Stimulated activated CD8-positive, alpha-beta memory T cell treated with anti-CD3 and anti-CD28 coated beads, Interleukin-15, amount 100 ng/mL, for 24 hours (primary cell): ENCODE measurements at places on chromosomes 5 and 9.

GRCh38 chr5:213803-214395, 4.1 kb downstream of the CCDC127 start:
- no peak for DNase-seq

- DNase-seq, result no peak
Measured at GRCh38 chr5:110969502-110969901, 102.0 kb upstream of the TSLP start.

- no peak for DNase-seq
Measured at GRCh38 chr5:96344678-96345577, 88.1 kb downstream of the PCSK1 start.

DNA sequence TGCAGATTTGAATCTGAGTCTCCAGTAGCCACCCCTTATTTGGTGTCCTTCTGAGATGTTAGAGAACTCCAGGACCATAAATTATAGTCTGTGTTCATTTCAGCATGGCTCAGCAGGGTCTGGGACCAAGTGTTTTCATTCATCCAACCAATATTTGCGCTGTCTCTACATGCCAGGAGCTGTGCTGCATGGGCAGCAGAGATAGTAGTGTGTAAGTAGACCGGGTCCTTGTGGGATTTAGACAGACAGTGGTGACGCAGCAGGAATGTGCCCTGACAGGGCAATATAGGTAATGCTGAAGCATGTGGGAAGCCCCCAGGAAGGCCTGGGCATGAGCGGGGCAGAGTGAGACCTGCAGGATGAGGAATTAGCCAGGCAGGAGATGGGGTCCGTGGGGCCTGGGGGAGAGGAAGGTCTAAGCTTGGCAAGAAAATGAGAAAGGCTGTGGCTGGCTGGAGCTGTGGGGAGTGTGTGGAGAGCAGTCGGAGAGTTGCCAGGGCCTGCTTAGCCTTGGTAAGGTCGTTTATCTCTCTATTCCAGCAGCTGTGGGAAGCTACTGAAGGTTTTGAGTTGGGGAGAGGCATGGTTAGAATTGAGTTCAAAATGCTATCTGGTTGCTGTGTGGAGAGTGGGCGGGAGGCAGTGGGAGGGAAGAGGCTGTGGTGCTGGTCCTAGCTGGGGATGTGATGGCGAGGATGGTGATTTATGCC, 16.8 kb downstream of the STXBP1 start:
- no peak for DNase-seq

DNA sequence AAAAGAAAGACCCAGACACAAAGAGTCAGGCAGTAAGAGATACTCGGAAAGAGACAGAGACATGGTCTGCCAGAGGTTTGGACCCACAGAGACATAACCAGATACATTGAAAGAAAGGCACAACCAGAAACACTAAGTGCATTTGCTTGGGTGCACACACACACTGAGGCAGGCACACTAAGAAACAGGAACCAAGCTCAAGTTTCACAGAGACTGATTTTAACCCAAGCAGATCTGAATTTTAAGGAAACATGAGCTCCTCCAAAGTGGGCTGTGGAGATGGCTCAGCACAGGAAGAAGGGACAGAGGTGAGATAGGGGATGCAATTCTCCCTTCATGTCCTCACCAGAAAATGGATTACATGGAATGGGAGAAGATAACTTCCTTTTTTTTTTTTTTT, 9.5 kb downstream of the AQP3 start:
- no peak for DNase-seq

- no peak for DNase-seq
Measured at GRCh38 chr9:17588395-17588794, 9.5 kb downstream of the SH3GL2 start.

GRCh38 chr9:25449503-25449902, 228.7 kb downstream of the TUSC1 start:
- no peak for DNase-seq

GRCh38 chr5:5695266-5695665, 272.8 kb downstream of the ICE1 start:
- DNase-seq, result no peak

DNA sequence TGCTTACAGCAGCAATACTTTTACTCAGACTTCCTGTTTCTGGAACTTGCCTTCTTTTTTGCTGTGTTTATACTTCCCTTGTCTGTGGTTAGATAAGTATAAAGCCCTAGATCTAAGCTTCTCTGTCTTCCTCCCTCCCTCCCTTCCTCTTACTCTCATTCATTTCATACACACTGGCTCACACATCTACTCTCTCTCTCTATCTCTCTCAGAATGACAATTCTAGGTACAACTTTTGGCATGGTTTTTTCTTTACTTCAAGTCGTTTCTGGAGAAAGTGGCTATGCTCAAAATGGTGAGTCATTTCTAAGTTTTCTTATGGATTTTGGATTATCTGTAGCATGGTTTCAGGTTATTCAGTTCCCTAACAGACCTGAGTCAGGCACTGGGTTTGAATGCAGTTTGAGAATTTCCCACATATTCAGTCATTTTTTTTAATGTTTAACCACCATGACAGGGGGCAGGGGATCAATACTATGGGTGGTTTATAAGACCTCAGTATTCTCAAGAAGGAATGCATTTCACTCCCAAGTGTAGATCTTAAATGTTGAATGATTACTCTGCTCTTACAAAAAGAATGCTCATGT, at the start of gene IL7R:
IL7R (plus strand) TSS at position 127 of the 587 bp plus-strand sequence; CDS start at position 214, 87 bp downstream.
- DNase-seq, result no peak

DNA sequence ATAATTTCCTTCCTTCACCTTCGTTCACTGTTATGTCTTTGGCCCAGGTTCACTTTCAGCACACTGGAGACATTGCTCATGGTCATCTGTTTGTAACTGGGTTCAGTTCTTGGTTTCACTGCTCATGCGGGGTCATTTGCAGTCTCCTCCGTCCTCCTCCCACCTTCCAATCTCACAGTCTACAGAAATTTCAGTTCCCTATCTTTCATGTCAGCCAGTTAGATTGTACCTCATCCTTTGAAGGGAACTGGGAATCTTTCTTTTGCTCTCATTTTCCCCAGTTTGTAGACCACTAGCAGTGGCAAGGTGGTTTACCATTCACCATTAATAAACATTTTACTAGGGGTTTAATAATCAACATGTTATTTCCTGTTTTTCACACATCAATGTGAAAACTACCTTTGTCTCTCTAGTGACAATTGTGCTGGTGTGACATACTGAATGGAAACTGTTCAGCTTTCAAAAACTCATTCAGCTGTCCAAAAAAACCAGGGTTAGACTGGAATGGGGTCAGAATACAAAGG, 100.9 kb upstream of the IL6ST start:
- DNase-seq, result no peak

- no peak for DNase-seq
Measured at GRCh38 chr5:35826056-35826455, 30.6 kb upstream of the IL7R start.

DNA sequence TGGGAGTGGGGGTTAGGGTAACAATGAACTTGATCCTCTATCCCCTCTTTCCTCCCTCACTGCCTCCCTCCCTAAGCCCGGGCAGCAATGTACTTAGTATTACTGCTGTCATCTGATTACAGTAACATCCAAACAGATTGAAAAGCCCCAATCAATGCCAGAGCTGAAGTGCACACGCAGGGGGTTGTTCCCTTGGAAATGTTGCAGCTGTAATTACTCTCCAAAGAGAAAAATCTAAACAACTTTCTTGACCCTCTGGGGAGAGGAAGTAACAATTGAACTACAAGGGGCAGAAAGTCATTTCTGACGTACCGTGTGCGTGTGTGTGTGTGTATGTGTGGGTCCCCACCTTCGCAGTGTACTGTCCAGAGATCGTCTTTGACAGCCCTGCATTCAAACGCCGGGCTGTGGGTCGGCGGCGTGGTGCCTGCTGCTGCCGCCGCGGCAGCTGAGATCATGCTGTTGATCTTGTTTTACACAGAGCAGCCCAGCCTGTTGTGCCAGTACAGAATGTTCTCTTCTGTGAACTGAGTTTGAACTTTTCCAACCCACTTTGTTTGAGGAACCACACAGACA, 66.0 kb upstream of the KLF9 start:
- no peak for DNase-seq

- no peak for DNase-seq
Measured at GRCh38 chr9:133798160-133798559, 60.0 kb upstream of the SARDH start.

GRCh38 chr5:36630201-36631145, 24.1 kb downstream of the SLC1A3 start:
- DNase-seq, result no peak

DNA sequence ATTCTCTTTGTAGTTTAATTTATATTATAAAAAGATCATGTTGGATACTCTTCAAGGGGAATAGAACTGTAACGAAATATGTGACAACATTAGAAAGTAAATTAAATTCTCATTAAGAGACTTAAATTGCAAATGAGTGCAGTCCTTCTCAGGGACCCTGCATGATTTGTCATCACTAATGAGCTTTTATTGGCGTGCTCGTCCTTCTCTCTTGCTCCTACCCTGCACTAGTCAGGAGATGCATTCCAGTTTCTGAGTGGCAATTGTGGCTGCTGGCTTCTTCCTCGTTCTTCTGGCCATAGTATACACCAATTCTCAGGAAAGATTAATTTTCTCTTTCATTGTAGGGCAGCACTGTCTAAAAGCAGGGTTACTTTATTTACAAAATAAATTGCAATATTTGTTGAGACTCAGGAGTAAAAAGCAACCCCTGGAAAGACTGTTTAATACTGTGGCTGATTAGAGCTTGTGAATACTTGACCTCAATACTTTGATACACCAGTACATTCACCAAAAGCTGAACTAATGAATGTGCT, 376.3 kb upstream of the CHD1 start:
- no peak for DNase-seq

DNA sequence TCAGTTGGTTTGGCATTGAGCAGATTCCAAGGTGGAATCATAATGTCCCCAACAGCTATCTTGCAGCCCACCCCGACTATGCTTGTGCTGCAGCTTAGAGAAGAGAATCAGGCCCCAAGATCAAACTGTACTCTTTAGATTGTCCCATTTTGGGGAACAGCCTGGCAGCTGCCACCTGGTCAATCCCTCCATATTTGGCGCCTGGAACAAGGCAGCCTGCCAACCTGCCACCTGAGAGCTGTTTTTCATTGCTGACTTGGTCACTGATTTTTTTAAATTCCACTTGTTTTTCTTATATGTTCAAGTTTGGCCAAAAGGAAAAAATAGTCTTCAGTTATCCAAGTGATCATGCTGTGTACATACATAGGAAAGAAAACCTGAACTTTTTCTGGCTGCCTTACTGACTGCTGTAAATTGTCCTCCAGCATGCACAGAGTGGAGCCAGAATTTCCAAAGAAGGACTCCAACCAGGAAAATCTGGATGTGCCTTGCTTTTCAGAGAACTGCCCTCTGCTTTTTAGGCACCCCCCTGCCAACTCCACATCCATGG, 504.2 kb downstream of the ENC1 start:
- DNase-seq, result no peak

- no peak for DNase-seq
Measured at GRCh38 chr5:52502460-52502999, 285.2 kb upstream of the ITGA1 start.

GRCh38 chr9:92547356-92547755, 11.6 kb upstream of the ECM2 start:
- DNase-seq, result no peak

DNA sequence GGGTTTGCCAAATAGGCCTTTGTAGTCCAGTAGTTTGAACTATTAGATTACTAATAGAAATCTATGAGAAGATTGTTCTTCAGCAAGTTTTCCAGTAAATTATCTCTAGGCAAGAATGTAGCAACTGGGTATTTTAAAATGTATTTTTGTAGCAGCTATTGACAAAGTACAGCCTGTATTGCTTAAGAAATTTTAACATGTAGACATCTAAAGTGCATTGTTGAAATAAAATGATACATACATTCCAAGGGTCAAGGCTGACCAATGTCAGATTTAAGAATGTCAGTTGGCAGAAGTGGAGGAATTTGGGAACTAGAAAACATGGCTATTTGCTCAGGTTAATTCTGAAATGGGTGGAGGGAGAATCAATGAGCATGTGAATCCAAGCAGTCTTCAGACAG, 57.5 kb upstream of the ZSWIM6 start:
- no peak for DNase-seq

GRCh38 chr9:95360866-95361265, 43.4 kb upstream of the FANCC start:
- no peak for DNase-seq

- no peak for DNase-seq
Measured at GRCh38 chr9:95021166-95021886, 294.8 kb downstream of the AOPEP start.

DNA sequence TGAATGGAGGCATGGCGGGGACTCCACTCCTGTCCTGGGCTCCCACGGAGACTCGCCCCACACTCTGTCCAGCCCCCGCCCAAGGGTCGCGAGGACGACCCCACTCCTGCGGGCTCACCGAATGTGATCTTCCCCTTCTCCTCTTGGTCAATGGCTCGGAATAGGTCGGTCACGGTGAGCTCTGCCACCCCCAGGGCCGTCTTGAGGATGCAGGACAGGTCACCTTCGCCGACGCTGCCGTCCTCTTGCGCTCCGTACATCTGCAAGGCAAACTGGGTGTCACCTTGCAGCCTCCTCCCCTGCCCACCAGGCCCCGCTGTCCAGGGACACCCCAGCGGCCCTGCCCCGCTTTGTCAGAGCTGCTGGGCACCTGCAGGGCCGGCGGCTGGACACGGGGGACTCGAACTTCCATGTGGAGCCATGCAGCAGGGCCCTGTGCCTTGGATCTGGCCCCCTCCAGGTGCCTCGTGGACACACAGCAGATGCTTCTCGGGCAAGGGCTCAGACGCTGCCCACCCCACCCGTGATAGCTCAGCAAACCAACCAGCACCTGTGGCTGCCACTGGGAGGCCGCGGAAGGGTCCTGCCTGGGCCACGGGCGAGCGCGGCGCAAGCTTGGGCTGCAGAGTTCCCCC, 21.5 kb upstream of the SLC6A3 start:
- DNase-seq, result no peak

GRCh38 chr5:84045964-84046363, 325.3 kb upstream of the HAPLN1 start:
- DNase-seq, result no peak

DNA sequence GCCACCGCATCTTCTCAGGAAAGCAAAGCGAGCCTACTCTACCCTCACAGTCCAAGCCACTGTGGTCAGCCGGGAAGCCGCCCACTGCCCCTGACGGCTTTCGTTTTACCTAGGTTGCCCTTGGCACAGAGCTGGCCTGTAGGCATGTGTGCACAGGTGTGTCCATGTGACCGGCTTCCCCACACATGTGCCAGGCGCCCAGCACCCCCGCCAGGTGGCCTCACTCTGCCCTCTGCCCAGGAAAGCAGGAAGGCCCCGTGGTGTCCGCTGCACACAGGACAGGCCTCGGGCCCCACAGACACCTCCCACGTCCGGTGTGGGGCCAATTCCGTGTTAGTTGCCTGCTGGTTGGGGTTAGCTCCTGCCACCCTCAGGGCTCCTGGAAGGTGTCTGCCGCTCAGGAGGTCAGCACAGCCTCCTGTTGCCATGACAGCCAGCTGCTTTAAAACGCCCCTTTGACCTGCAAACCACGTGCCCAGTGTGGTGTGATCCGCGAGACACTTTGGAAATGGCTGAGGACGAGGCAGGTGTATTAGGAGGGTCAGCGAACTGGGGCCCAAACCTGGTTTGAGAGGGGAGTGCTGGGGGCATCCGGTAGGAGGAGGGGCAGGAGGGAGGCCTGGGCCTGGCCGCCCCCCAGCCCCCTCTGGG, 28.7 kb downstream of the TPPP start:
- DNase-seq, result no peak

GRCh38 chr5:157046041-157046440, 12.9 kb downstream of the HAVCR1 start:
- no peak for DNase-seq

- DNase-seq, result no peak
Measured at GRCh38 chr5:132812123-132812765, 858 bp upstream of the SOWAHA start.
